Muscle of leg (tissue), 16 donors: ENCODE measurements at places on chromosomes 11 and 22.

- no peak for DNase-seq
Observed at GRCh38 chr11:117193130-117194020, 5.8 kb upstream of the TAGLN start.

DNA sequence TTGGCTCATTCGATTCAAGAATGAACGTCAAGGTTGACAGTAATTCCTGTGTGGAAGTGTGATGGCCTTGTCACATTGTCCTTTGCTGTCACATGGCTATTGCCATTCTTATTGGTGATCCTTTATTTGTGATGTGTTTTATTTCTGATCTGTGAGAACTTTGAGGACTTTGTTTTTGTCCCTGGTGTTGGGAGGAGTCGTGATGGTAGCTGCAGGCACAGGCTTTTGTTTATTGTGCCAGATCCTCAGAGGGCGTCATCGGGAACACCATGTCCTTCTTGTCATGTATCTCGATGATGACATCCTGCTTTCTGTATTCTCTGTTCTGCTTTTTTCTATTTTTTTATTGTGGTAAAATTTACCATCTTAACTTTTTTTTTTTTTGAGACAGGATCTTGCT, 5.6 kb downstream of the PICK1 start:
- no peak for DNase-seq

- peak; percentile 73 for DNase-seq
Observed at GRCh38 chr11:61472282-61472681, 36.3 kb upstream of the LRRC10B start.

DNA sequence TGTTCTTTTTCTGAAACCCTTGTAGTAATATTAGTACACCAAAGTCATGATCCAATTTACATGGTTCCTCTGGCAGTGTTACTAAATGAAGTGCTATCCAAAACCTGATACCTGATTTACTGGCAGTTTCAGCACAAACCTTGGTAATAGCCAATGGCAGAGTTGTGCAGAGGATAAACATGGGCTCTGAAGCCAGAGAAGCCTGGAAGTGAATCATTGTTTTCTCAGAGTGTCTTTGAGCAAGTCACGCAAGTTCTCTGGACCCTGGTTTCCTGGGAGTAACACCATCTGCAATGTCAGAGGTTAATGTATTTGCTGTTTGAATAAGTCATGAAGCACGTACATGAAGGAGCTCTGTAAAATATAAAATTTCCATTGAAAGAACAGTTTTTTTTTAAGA, 222.3 kb upstream of the NARS2 start:
- no peak for DNase-seq

DNA sequence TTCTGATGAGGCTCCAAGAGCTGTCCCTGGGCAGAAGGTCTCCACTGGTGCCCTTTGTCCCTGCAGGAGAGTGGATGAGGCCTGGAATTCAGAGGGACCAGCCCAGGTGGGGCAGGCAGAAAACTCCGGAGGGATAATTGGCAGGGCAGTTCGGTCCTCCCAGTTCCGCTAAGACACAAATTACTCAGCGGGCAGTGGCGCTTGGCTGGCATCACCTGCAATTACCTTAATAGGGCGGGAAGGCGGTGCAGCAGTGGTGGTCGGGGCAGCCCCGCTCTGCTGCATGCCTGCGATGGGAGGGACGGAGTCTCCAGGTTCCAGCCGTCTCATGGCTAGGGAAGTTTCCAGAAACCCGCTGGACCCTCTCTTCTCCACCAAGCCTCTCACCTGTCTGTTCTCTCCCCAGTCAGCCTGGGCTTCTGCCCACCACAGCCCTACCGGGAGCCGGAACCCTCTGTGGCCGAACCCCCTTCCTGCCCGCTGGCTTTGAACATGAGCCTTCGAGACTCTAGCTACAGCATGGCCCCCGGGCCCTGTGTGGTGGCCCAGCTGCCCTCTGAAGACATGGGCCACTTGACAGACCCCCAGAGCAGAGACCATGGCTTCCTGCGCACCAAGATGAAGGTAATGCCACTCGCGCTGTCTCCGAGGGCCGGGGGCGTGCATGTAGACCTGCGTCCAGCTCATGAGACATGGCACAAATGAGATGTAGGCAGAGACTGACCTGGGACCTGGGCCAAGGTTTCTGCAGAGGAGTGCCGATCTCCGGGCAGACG, 7.0 kb downstream of the OVOL1 start:
- no peak for DNase-seq

DNA sequence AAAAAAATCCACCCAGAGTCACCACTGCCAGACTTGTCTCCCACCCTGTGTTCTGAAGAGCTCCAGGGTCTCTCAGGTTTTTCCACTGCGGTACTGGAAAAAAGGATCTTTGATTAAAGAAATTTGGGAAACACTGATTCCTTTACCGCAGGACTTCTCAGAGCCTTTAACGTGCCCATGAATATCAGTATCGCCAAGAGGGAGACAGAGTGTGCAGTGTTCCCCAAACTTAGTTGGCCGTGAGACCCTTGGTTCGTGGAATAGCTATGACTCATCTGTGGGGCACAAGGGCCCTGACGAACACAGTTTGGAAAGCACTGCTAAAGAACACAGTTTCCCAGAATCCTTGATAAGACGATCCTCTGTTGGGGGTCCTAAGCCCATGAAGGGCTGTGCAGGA, 31.7 kb downstream of the SYT7 start:
- no peak for DNase-seq

GRCh38 chr11:130022799-130023198, 20.2 kb upstream of the PRDM10 start:
- DNase-seq, result no peak

- DNase-seq, result no peak
Observed at GRCh38 chr22:49869086-49869830, 15.6 kb downstream of the ZBED4 start.

- DNase-seq, result peak; percentile 70
Observed at GRCh38 chr22:41827671-41828070, 5.2 kb upstream of the SREBF2 start.

DNA sequence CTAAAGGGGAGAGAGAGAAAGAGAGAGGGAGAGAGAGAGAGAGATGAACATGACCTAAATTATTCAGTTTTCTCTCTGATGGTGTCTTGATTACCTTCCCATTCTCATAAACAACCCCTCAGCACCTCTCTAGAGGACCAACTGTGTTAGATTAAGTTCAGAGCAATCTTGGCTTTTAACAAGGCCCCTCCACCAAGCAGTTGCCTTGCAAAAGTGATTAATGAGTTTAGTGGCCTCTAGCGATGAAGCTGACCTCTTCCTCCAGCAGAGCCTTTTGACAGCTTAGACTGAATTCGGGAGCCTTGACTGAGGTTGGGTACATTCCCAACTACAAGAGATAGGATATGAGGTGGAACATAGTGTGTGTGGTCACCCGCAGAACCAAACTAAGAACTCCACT, 66.1 kb downstream of the ARL14EP start:
- no peak for DNase-seq

GRCh38 chr11:81655351-81655750, 1078.3 kb downstream of the FAM181B start:
- DNase-seq, result no peak

DNA sequence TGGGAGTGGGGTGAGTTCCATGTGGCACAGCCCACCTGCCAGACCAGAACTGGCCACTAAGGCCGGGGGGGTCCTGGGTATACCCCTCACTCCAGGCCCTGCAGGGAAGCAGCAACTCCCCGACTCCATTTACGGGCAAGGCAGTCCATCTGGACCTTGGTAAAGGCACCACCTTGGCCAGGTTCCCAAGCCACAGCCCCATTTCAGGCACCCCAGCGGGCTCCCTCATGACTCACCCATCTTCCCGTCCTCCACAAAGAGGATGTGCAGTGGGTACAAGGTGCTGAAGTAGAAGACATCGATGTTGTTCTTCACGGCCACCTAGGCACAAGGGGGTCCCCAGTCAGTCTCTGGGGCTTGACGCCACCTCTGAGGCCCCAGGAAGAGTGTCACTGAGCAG, 15.7 kb upstream of the RASL10A start:
- no peak for DNase-seq

- DNase-seq, result no peak
Observed at GRCh38 chr11:6323291-6323905, 3.1 kb upstream of the CAVIN3 start.
